ENCODE measurements at places on chromosomes 5 and 9.

DNA sequence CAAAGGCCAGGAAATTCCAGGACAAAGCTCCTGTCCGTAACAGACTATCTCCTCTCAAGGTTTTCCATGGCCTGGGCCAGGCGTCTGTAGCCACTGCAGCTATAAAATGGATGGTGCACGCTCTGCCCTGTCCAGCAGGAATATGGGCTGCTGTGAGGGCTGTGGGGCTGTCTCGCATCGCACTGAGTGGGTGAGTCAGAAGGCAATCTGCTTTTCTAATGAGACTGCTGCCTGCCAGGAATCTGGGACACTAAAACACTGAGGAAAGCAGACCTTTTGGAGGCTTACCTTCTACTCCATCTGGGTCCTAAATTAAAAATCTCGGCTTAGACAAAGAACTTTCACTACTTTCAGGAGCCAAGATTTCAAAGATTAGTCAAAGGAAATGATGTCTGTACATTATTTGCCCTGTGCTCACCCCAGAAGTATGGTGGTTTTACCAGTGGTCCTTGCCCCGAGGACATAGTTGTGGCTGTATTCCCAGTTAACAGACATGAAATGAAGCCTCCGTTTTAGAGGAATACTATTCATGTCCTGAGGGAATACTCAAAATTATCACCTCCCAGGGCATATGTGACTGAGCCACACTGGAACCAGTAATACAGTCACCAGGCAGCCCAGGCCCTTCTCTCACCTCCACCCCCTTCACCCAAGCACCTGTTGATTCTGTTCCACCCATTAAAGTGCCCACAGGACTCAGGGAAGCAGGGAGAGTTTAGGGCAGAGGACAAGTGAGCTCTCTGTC, 56.4 kb downstream of the PFDN1 start:
- DNase-seq = no peak

DNA sequence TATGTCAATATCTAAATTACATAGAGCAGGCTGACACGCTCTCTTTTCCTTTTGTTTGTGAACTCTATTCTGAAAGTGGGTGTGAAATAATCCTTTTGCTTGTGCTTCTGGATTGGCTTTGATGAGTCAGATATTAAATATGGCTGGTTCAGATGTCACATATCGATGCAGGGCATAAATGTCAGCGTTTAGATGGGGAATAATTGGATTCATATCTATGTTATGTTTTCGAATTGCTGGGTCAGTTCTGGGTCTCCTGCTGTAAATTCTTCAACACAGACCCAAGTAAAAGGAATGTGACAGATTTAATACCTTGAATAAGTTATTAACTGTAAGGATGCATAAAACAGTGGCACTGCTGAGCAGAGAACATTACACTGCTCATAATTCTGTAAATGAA, 118.7 kb upstream of the SNX2 start:
- no peak for DNase-seq

DNA sequence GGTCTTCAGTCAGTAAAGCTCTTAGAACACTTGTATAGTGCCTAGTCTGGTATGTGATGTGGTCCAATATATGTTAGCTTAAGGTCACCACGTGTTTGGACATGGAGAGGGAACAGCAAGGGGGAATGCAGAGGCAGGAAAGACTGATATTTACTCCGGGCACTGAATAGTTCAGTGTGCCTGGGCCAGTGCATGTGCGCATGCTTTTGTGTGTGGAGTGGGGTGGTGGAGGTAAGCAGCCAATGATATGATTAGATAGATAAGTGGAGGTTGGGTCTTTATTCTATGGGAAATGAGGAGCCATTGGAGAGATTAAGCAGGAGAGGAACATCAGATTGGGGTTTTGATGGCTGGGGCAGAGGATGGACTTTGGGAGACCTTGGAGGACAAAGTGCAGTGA, 14.0 kb downstream of the OR13J1 start:
- DNase-seq = no peak

DNA sequence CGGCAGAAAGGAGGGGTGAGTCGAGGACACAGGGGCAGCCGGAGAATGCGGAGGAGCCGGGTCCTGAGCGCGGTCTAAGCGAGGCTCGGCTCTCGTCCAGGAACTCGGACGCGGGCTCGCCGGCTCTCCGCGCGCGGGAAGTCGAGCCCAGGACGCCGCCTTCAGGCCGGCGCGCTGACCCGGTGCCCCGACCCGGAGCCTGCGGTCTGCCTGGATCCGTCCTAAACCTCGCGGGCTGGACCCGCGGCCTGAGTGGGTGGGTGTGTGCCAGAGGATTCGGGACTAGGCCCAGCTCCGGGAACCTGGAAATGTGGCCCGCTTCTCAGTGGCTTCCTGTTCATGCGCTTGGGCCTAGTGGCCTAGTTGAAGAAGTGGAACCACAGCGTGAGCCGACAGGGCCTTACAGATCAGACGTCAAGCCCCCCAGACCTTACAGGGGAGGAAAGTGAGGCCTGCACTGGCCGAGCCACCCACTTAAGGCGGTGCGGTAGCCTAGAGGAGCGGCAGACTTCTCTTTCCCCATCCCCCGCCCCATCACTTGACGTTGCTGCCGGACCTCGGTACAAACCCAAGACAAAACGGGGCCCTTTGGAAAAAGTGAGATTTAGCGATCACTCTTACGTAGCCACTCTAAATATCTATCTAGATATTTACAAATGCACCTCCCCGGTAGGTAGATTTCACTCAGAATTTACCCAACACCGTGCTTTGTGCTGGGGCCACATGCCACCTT, 1.2 kb downstream of the CDKN2B-AS1 start:
- DNase-seq = no peak

GRCh38 chr5:116448870-116449427, 125.7 kb downstream of the SEMA6A start:
- no peak for DNase-seq

DNA sequence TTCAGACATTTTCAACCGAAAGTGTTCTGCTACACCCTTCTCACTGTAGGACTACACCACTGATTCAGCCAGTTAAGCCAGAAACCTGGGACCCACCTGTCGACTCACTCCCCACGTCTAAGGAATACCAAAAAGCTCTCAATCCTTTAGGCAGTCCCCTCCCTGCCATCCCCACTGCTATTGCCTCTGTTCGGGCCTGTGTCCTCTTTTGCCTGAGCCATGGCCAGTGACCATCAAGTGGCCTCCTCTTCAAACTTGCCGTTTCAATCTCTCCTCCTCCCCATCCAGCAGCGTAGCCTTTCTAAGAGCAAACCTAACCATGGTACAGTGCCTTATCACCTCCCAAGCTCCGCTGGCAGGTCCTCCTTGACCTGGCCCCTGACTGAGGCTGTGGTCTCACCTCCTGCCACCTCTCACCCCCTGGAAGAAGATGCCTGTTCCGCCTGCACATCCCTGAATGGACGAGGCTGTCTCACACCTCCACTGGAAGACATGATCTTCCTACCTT, 64.1 kb downstream of the GALNT12 start:
- no peak for DNase-seq

DNA sequence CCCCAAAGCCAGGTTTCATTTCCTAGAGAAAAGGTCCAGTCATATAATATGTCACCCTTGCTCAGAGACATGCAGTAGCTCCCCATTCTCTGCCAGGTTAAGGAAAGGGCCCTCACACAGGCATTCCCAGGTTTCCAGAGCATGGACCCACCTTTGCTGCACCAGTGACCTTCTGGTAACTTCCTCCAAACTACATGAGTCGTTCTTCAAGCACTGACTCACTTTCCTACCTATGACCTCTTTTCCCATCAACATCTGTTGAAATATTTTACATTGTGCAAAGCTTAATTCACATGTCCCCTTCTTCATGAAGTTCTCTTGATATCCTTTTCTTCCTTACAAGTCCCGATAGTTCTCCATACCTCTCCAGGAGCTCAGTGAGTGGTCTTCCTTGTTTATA, 25.9 kb downstream of the SH3TC2 start:
- no peak for DNase-seq

DNA sequence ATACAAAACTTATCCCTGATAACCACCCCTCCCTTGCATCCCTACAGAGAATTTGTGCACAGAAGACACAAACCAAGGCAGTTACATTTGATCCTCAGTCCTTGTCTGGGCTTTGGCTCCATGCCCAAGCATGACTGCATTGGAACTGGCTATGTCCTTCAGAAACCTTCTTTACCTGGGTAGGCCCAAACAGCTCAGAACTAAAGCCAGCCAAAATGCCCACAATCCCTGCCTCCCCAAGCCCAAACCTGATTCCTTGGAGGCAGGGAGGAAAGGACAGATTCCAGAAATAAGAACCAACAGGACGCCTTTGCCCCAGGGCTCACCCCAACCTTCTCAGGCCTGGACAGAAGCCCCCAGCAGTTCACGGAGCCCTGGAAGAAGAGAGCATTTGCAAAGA, 8.2 kb downstream of the IL17B start:
- no peak for DNase-seq

- no peak for DNase-seq
Measured at GRCh38 chr5:16794269-16794913, 141.7 kb downstream of the MYO10 start.

DNA sequence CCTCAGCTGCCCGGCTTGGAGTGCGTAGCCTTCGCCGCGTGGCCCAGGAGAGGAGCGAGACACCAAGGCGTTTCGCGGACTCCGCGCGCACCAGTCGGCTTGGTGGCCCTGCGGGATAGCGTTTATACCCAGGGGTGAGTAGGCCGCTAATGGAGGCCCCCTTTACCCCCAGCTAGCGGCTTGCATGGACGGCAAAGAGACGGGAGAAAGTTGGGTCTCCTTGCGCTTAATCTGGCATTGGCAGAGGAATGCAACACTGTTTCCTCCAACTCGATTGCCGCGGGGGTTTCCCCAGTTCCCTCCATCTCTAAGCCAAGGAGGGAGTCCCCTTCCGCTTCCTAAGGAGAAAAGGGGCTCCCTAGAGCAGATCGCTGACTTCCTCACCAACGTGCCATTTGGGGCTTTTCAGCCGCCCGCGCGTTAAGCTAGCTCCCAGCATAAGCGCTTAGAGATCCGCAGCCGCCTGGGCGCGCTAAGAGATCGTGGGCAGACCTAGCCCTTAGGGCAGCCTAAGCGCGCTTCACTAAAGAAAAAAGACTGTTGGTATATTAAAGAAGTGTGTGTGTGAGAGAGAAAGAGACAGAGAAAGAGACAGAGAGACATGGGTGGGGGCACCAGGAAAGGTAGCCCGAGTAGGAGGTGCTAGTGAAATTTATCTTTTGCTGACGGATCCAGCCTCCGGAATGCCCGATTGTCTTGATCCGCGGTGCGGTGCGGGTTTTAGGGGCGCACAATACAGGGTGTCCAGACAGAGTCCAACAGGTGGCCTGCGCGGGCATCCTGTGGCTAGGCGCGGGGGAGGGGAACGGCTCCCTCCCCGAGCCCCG, 597.9 kb upstream of the SGCD start:
- no peak for DNase-seq

GRCh38 chr5:178068293-178068692, 45.0 kb upstream of the N4BP3 start:
- no peak for DNase-seq

DNA sequence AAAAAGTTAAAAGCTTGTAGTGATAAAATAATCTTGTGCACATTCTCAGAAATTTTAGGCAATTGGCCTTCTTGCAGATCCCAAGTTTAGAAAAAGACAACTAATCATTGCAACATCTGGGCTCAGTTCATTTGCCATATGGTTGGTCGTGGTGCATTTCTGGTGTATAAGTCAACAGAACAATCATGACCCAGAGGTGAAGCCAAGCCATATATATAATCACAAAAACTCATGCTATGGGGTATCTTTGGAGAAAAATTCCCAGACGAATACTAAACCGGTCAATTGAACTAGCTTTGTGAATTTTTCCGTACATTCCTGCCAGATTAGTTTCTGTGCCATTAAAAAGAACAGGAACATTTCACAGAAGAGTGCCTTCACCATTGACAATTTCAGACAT, 50.3 kb downstream of the FYB1 start:
- DNase-seq = no peak

All from stimulated activated CD4-positive, alpha-beta T cell treated with anti-CD3 and anti-CD28 coated beads, Interleukin-4, amount 100 ng/mL, for 48 hours (primary cell).